ENCODE measurements at places on chromosomes 2 and 18. TPM values are rescaled to one million over a fixed set of nuclear protein-coding genes. Genes with fewer than 3 reads are reported as not detected.
A peak's percentile ranks its signal among the peaks of the same experiment; 100 is the strongest.

DNA sequence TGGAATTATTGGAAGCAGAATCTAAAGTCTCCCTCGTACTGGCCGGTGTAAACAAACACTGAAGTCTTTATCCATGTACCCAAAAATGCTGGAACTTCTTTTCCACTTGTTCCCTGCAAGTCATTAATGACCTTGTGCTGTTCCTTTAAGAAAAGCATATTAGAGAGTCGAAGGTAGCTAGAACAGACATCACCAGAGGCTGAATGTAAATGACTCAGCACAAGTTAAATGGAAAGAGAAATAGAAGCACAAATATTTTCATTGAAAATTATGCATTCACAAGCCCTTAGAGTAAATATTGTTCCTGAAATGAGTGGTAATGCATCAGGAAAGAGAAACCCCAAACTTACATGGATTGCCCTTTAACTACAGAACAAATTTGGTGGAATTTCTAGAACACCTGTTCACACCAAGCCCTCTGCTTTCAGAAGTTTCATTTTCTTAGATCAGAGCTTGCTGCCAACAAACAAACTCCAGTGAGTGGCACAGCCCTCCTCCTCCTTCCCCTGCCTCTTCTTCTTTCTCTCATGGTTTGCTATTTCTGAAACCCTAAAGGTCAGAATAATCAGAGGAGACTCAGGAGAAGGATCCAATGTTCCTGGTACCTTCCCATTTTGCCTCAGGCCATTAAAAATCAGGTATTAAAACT, 264.3 kb downstream of the TXNL1 start:
- DNase-seq, result peak; percentile 20

DNA sequence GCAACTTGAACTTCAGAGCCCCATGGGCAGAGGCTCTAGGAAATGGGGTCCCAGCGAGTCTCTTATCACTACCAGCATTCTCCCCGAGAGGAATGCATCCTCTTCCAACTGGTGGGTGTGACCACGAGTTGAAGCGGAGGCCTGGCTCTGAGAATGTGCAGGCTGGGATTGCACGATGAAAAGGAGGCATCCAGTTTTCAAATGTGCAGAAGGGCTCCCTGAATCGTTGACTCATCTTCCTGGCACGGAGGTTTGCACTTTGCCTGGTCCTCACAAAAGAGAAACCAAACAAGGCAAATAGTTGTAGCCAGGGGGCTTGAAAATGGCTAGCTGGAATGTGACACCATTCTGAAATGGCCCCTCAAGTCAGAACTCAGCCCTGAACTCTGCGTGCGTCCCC, 216.7 kb downstream of the GLI2 start:
- peak; percentile 86 for DNase-seq

- no peak for DNase-seq
These were observed 221.4 kb downstream of the THSD7B start for GRCh38 chr2:136986605-136987221.

- DNase-seq, result no peak
These were observed 216.0 kb upstream of the HAAO start for GRCh38 chr2:43008388-43008787.

Gene TNFRSF11A
- 1.3 TPM for total RNA-seq

- no peak for DNase-seq
These were observed 71.4 kb upstream of the TANK start for GRCh38 chr2:161088658-161089350.

DNA sequence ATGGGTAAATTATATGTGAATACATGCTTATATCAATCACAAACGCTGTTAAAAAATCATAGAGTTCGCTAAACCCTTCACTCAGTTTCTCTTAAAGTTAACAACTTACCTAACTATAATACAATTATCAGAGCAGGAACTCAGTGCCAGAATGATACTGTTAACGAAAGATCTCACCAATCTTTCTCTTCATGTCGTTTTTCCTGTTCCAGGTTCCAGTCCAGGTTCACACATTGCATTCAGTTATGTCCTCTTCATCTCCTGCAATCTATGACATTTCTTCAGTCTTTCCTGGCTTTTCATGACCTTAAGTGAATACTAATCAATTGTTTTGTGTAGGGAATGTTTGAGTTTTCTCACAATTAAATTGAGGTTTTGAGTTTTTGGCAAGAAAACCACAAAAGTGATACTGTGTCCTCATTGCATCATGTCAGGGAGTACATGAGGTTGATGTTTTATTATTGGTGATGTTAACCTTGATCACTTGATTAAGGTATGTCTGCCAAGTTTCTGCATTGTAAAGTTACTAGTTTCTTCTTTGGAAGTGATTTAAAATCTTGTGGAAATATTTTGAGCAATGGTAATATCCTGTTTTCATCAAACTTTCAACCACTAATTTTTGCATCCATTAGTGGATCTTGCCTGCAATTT, 131.9 kb downstream of the ESCO1 start:
- DNase-seq, result no peak

DNA sequence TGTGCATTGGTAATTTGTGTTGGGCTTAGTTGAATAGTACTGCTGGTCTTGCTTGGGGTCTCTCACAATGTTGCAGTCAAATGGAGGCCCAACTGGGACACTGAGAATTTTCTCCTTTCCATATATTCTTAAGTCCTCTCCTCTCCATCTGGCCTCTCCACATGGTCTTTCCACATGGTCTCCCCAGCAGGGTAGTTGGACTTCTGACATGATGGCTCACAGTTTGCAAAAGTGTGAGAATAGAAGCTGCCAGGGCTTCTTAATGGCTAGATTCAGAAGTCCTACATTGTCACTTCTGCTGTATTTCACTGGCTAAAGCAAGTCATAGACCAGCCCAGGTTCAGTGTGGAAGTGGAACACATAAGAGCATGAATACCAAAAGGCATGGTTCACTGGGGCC, 318.5 kb upstream of the TNP1 start:
- DNase-seq, result no peak

DNA sequence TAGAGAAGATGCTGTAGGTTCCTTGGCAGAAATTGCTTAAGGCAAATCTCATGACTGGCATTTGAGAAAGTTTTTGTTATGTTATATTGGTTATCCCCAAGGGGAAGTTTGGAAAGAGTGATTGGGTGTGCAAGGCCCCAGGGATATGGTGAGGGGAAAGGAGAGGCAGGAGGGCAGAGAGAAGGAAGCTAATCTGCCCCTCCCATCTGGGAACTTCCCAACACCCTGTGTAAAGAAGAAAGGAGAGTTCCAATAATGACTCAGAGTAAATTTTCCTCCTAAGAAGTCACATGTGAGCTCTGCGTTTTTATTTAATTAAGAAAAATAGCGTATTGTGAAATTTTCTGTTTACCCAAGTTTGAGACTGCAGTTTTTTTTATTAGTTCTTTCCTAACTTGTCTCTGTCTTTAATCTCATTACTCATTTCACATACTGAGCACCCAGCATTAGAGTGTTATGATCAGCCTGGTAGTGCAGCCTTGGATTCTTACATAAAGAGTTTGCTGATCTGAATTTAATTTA, 3.1 kb upstream of the KYNU start:
- peak; percentile 93 for DNase-seq

Gene SPEG
- total RNA-seq, result 13.9 TPM

Gene CENPA
- 22.0 TPM for total RNA-seq

GRCh38 chr18:13558124-13558523, 168.2 kb downstream of the FAM210A start:
- peak; percentile 34 for DNase-seq

Gene NYAP2
- total RNA-seq, result 2.3 TPM

DNA sequence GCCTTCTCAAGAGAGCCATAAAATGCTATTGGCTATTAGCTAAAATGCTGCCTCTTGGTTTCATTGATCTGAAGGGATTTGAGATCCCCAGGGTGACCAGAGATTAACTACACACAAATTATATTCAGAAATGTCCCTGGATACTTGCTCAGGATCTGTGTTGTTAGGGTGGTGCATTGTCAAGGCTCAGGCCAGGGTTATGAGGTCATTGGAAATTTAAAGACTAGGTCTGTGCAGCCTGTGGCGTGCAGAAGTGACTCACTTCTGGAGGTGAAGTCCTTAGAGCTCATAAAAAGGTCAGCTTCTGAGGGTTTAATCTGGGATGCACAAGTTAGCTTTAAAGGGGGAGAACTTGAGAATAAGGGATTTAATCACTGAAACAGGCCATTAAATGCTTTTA, 23.5 kb downstream of the LRRTM1 start:
- DNase-seq, result no peak

DNA sequence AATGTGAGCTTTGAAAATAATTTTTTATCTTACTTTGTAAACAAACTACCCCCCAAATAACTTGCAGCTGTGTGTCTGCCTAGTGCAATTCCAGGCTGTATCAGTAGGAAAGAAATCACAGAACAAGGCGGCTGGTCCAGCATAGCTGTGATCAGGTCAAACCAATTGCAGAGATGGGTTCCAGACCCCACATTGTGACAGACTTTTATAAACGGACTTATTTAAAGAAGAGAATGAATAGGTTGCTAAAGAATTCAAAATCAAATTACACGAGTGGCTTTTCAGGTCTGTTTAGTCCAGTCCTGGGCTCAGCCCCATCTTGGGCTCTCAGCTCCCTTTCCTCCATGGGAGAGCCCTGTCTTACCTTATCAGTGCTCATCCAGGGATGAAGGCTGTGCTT, 11.1 kb downstream of the BMP10 start:
- no peak for DNase-seq

Gene CNGA3
- total RNA-seq, result not detected

Gene PAX8
- 5.2 TPM for total RNA-seq

Gene MYO1B
- 26.2 TPM for total RNA-seq

DNA sequence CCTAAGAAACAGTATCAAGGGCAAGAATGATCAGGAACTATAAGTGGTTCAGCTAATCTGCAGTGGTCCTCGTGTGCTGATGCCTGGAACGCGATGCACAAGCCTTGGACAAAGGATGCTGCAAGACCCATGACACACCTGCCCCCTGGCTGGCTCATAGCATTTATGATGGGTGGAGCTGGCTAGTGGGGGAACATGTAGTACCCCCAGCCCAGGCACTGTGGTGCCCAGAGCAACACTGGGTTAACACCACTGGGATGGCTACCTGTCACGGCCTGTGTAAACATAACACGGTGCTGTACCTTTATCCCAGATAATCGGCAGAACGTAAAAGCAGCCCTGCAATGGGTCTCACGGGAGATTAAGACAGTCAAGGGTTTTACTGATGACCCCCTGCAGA, 60.3 kb upstream of the PEX13 start:
- no peak for DNase-seq

- peak; percentile 37 for DNase-seq
These were observed 707 bp upstream of the SERPINB7 start for GRCh38 chr18:63774511-63774910.

DNA sequence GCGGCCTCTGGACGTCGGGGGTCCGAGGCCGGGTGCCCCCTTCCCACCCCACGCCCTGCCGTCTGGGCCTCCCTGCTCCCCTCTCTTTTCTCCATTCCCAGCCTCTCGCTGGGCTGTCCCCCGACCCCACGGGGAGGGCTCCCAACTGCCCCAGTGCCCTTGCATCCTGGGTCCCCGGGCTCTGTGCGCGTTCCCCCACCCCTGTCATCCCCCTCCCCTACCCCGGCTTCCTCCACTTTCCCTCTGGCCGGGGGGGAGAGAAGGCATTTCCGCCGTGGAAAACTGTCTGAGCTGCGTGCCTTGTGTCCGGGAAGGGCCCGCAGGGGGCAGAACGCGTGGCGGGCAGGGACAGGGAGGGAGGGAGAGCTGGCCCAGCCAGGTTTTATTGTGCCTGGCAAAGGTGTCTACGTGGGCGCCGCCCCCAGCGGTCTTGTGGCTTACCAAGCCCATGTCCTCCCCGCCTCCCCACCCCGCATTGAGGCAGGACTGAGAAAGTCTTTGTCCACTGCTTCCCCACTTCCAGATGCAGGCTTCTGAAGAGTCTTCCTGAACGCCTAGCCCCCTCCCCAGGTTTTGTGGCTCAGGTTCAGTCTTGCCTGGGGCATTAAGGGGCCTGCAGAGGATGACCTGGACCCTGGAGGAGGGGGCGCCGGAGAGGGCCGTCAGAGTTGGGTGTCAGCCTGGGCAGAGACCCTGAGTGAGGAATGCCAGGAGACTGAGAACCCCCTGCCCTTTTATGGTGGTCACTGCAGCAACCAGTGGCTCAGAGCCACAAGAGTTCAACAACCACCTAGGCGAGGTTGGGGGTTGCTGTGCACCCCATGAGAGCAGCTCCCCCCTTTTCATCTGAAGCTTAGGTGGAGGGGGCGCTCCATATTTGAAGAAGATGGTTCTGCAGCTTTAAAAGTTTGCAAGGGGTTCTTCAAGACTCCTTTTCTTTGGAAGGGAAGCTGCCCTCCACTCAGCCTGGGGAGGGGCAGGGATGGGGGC, 1.3 kb downstream of the ITM2C start:
- DNase-seq, result peak; percentile 50

GRCh38 chr2:163625632-163626031, 110.2 kb downstream of the FIGN start:
- DNase-seq, result no peak

DNA sequence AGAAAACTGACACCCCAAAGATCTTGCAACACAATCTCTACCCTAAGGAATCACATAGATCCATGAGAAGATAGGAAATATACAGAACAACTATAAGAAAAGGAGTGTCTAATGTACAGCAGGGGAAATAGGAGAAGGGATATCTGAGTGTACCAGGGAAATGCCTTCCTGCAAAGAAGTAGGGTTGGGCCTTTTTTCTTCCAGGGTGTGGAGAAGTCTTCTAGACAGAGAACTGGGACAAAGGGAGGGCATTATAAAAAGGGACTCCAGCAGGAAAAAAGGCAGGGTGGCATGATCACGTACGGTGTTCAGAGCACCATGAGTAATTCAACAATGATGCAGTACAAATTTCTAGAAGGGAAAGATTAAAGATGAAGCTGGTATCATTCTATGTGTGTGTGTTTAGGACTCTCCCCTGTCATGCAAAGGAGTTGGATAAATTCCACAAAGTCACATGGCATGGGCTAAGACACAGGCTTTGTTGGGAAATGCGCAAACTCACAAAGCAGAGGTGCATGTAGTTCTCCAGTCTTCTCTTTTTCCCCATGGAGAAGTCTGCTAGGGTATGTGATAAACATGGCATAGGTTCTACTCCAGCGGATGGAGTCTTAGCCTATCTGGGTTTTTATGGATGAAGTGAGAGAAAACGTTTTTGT, 6.7 kb upstream of the SEC11C start:
- no peak for DNase-seq

GRCh38 chr2:138516030-138516704, 14.6 kb downstream of the SPOPL start:
- peak; percentile 37 for DNase-seq

Gene ALPP
- 0.59 TPM for total RNA-seq

- DNase-seq, result peak; percentile 63
These were observed 80.0 kb downstream of the EXOC6B start for GRCh38 chr2:72745679-72746368.

DNA sequence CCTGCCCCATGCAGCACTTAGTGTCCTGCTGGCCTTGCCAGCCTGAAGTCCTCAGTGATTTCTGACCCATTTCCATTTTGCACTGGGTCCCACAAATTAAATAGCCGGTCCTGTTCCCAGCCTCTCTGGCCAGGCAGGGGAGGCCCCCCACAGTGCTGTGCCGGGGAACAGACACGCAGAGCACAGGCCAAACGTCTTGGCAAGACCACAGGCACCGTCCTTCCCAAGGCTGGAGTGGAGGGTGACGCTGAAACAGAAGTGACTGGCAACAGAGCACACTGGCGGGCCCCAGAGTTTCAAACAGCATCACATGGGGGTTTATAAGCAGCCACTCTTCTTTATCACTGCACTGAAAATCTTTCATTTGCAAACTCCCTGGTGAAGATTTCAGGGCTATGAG, 52.2 kb downstream of the EDAR start:
- DNase-seq, result no peak

Gene WNT6
- total RNA-seq, result 0.39 TPM

- DNase-seq, result no peak
These were observed 285.4 kb downstream of the NRXN1 start for GRCh38 chr2:50746526-50746925.

Gene UCN
- total RNA-seq, result 1.6 TPM

Gene CYP27A1
- total RNA-seq, result 2.7 TPM

All from M059J (cell line).